Activated naive CD4-positive, alpha-beta T cell treated with anti-CD3 and anti-CD28 coated beads, Interleukin-2, amount 10 ng/mL, durations not matched to agents 5 hours and 36 hours (primary cell): ENCODE measurements at places on chromosomes 2 and 18. TPM values are rescaled to one million over a fixed set of nuclear protein-coding genes. Genes with fewer than 3 reads are reported as not detected.

The TWIST2 gene
- not detected for total RNA-seq

The INHA gene
- not detected for total RNA-seq

The HJURP gene
- 93.8 TPM for total RNA-seq

The EIF2AK2 gene
- 37.5 TPM for total RNA-seq
